ENCODE measurements at places on chromosomes 6 and 20.

GRCh38 chr20:62287759-62288534 lies 14.8 kb upstream of the ADRM1 start:
- no peak for DNase-seq

GRCh38 chr20:45350217-45350616 lies 2.0 kb upstream of the SDC4 start:
- DNase-seq, result no peak

DNA sequence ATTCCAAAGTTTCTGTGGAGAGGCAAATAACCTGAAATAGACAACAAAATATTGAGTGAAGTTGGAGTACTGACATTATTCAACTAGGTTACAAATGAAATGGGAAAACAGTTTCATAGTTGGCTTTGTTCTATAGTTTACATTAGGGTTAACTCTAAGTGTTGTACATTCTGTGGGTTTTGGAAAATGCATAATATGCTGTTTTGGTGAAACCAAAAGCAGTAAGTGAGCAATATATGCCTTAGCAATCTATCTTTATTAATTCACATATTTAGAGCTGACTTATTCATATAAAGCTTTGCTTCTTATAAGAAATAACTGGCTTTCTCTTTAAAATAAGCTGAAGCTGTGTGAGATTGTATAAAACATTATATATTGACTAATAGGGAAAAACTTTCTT lies 157.5 kb upstream of the AHI1 start:
- DNase-seq, result no peak

DNA sequence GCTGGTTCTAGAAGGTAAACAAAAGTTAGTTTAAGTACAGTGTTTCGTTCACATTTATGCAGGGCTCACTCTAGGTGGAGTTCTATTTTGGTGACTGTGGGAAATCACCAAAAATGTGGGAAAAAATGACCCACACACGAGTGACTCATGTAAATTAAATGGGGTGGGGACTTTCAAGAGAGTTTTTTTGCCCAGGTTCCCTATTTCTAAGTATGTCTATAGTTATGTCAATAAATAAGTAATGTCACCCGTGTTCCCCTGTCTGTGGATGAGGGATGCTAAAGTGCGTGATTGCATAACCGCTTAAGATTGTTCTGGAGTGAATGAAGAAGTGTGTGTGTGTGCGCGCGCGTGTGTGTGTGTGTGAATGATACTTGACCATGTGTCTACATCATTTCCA lies 69.1 kb downstream of the MYB start:
- no peak for DNase-seq

DNA sequence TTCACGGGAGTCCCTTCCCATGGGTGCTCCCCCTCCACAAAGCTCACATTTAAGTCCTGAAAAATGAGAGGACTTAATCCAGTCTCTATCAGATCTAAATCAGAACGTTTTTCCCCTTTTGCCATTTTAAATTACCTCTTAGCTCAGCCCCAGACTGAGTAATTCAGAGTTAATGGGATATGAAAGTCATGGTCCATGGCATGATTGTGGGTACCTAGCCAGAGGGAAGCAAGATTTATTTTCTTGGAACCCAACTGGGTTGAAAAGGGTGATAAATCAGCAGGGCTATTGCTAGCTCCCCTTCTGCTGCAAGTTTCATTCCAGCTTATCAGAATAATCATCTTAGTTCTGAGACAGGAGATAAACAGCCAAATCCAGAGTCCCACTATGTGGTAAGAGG lies 320.2 kb upstream of the CHD6 start:
- DNase-seq, result no peak

DNA sequence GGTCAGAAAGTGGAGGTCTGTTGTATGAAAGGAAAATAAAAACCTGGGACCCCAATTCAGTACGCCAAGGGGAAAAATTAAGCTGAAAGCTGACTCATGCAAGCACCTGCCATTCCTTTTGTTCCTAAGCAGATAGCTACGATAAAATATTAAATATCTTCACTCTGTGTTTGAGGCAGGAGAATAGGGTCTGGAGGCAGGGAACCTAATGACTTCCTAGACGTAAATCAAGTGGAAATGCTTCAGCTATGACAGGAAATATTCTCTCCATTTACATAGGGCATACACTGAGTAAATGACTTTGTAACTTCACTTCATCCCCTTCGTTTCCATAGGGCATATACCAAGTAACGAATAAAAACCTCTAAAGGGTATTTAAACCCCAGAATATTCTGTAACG lies 41.0 kb upstream of the IFNGR1 start:
- DNase-seq, result no peak

GRCh38 chr6:31701666-31702404 lies 1.3 kb downstream of the ABHD16A start:
- no peak for DNase-seq

- no peak for DNase-seq
These were observed 10.5 kb upstream of the UBE2V1 start for GRCh38 chr20:50123418-50123817.

DNA sequence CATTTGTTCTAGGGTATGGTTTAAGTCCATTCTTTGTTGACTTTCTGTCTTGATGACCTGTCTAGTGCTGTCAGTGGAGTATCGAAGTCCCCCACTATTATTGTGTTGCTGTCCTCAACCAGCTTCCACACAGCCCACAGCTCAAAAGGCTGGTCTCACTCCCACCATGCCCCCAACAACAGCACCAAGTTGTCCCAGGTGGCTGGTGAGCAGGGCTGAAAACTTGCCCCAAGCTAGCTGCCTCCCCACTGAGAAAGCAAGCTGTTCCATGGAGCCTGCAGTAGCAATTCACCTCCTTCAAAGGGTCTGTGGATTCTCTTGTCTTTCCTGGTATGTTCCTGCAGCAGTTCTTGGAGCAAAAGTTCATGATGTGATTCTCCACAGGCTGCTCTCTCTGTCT lies 221.0 kb downstream of the SYNDIG1 start:
- DNase-seq, result no peak

DNA sequence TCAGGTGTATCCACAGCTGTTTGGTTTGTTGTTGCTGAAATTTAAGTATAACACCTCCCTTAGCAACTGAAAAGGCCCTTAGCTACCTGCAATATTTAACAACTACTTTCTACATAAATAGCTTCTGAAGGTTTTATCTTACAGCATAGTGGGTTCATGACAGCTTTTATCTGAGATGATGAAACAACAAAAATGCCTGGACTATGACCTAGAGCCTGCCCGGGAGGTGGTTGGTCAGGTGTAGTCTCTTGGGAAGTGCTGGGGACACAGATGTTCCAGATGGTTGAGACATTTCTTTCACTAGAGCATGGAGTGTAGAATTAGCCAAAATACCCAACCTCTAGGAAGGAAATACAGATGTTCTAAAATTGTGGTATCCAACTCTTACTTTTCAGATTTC lies 705.4 kb downstream of the MAFB start:
- DNase-seq, result no peak

GRCh38 chr6:42338744-42339222 lies 112.9 kb downstream of the TRERF1 start:
- no peak for DNase-seq

DNA sequence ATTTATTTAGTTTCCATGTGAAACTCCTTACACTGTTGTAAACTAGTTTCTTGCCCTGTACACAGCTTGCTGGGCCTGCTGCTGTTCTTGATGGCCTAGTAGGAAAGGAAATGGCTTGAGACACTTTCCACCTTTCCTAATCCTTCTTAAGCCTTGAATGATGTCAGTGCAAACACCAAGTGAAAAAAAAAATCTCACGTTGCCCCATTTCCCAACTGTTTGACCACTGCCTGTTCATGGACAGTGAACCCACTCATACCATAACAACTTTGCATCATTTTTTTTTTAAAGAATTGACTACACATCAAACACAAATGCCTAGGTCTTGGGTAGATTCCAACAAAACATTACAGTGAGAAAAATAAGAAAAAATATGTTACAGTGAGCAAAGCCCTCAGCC lies 653.6 kb upstream of the FLRT3 start:
- no peak for DNase-seq

- no peak for DNase-seq
These were observed 187.4 kb downstream of the TENT5A start for GRCh38 chr6:81565071-81565470.

GRCh38 chr6:165969184-165969583 lies 198.5 kb downstream of the TBXT start:
- DNase-seq, result no peak

GRCh38 chr6:157107915-157108651 lies 215.2 kb downstream of the TMEM242 start:
- no peak for DNase-seq

- no peak for DNase-seq
These were observed 14.5 kb downstream of the GMEB2 start for GRCh38 chr20:63612276-63612931.

DNA sequence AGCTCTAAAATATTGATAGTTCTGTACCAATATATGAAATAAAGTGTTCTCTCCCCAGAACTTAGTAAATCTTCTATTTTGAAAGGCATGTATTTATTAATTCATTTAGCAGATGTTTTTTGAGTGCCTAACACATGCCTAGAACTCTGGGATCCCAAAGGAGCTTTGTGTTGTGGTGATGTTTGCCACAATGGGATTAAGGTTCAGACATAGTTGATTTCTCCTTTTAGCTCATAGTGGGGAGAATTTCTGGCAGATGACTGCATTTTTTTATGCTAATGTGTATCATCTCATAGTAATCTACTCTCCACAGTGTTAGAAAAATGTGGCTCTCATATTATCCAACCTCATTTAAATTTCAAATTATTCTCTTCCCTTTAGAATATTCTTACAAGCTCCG lies 21.7 kb downstream of the MYB start:
- DNase-seq, result no peak

DNA sequence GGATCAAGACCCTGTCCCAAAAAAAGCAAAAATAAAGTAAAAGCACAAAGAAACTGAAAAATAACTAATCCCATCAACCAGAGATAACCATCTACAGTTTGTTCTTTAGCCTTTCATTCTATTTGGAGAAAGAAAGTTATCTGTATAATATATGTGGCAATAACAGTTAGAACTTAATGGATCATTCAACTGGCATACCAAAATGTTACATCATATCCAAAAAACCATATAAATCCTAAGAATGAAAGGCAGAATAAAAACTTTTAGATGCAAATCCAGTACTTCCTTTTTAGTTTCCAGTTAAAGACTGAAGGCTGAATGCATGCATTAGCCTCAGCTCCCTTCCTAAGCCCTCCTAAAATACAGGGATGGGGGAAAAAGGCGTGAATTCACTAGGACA lies 25.2 kb downstream of the ILRUN start:
- no peak for DNase-seq

GRCh38 chr20:11267131-11267761 lies 593.4 kb upstream of the JAG1 start:
- no peak for DNase-seq

GRCh38 chr20:33521461-33521860 lies 31.6 kb downstream of the CBFA2T2 start:
- DNase-seq, result peak; percentile 97

GRCh38 chr20:23641936-23642751 lies 4.4 kb upstream of the CST3 start:
- no peak for DNase-seq

DNA sequence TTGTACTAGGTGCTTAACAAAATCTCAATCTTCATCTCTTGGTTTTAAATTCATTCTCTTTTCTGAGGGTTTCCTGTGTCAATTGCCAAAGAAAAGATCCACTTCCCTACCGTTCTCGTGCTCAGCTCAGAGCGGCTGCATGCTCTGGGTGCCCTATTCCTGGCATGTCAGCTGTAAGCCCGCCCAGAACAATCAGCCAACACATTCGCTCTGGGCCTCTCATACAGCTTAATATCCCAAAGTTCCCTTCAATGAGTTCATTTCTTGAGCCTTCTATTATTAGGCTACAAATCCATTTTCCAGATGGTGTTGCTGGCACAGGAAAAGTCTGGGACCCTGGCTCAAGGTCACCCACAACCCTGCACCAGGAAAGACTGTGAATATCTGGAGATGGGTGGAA lies 24.3 kb upstream of the LRFN2 start:
- DNase-seq, result no peak

GRCh38 chr6:31162463-31163165 lies 4.2 kb downstream of the TCF19 start:
- DNase-seq, result no peak

DNA sequence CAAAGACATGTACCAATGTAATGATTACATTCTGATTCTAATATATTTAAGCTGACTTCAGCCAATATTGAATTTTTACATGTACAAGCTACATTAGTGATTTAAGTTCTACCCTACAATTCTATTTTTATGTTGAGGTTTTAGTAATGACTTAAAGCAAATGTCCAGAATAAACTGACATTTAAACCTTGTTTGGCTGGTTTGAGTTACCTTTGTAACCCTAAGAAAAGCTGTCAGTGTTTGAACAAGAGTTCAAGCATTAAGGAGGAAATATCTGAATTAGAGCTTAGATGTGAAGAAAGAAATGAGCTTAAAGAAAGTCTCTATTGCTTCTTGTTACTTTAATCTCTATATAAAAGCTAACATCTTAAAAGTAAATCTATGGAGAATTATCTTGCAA lies 710.6 kb upstream of the EPHA7 start:
- DNase-seq, result no peak

- DNase-seq, result no peak
These were observed 265.9 kb upstream of the QKI start for GRCh38 chr6:163148451-163149278.

DNA sequence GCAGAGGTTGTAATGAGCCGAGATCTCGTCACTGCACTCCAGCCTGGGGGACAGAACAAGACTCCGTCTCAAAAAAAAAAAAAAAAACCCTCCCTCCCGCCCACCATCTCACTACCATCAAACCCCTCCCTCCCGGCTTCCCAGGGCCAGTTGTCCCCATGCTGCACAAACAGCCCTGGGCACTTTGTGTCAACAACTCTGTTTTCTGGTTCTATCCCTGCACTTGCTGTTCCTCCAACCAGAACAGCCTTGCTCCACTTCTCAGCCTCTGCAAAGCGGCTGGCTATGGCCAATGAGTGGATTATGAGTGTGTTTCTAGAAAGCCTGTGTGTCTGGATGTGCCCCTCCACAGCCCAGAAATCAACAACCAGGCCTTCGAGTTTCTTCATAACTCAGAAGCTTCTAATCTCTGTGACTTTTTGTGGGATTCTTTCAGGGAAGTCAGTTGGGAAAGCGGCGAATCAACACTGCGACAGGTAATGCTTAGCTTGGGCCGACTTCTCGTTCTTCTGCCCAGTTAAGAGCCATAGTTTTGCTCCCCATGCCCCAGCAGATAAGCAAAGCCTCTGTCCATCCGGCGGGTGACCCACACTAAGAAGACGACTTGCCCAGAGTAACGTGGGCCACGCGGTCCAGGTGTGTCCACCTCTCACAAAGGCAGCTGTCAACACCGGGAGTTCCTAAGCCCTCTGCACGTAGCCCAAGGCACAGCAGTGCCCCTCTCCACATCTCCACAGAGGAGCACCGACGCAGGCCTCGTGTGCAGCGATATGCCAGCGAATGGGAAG lies 5.5 kb downstream of the ZBTB46 start:
- DNase-seq, result no peak

DNA sequence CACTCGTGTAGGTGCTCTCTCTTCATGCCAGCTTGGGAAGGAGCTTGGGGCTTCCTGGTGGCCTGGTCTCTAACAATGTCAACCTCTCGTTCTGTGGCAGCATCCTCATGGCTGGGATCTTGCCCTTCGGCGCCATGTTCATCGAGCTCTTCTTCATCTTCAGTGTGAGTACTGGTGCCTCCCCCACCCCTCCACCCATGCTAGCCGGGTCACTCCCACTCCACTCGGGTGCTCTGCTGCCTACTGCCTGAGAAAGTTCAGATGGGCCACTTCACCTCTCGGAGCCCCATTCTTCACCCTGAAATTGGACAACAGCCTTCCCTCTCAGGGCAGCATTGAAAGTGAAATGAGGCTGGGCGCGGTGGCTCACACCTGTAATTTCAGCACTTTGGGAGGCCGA lies 48.8 kb downstream of the TM9SF4 start:
- no peak for DNase-seq

Measured in NCI-H2081 treated with DMSO at 0.1 percent for 48 hours (cell line).